ENCODE measurements at places on chromosomes 2 and 18. TPM values are rescaled to one million over a fixed set of nuclear protein-coding genes. Genes with fewer than 3 reads are reported as not detected.

GNLY gene
- total RNA-seq: not detected

C2orf74 gene
- total RNA-seq: 4.3 TPM

C2orf81 gene
- 4.6 TPM for total RNA-seq

ELOA2 gene
- not detected for total RNA-seq

XDH gene
- total RNA-seq: 0.87 TPM

TDRD15 gene
- 0.07 TPM for total RNA-seq

C2orf72 gene
- total RNA-seq: 1.3 TPM

DNA sequence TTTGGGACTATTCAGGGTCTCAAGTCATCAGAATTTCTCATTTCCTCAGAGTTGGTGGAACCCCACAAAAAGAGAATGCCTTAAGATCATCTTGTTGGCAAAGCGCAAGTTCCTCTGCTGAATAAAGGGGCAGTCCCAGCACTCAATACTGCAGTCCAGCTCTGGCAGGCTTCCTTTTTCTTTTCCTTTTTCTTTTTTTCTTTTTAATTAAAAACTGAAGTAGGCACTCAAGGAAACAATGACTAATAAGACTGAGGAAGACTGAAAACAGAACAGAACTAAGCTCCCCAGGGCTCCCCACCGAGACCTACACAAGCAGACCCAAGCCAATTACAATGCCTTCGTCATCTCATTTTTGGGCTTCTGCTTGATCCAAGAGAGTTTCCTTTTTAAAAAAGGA lies 82.0 kb downstream of the STK39 start:
- no peak for DNase-seq

DNA sequence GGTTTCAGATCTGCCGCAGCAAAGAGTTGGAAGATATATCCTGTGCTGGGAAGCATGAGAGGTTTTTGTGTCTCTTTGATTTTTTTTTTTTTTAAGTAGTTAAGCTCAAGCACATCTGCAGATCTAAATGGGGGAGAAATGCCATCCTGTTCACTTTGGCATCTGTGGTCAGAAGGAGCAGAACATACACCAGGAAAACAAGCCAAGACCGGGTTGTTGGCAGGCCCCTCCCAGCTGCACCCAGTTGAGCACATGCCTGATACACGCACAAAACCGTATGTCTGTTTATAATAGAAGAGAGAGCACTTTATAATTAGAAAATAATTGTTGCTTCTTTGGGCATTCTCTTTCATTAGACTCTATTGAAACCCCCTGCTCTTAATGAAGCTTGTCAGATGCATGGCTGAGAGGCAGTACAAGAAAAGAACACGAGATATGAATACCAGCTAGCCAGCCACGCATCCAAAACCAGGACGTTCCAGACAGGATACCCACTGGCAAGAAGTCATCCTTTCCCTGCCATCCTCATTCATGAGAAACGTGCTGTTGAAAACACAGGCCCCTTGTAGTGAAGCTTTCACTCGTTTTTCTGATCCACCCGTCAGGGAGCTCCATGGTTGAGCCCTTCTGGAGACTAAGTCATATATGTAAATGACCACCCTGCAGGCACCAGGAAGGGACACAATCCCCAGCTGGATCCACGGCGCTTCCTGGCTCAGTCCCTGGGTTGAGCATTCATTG lies 152.2 kb downstream of the ALPK2 start:
- no peak for DNase-seq

GRCh38 chr2:77538031-77538430 lies 15.9 kb upstream of the LRRTM4 start:
- no peak for DNase-seq

DNA sequence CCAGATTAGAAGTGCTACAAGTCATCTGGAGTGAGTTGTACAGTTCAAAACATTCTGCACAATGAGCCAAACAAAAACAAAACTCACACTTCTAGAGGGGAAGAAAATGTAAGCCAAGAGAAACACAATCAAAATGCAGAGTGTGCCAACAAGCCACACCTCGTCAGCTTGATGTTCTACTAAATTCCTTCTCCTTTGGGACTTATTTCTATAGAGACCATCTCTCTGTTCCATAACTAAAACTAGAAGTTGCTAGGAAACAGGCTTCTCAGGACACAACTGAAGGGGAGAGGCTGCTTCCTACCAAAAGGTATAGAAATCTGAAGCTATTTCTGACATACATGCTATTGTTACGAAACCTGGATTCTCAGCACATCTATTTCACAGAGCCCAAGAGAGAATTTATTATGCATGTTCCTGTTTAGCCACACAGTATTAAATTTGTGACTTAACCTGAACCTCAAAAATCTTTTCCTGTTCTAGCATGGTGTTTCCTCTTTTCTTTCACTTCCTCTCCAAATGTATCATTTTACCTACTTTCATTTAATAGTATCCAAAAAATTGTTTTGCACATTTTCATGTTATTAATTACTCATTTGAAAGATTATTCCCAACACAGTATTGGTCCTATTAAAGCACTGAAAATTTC lies 211.4 kb upstream of the CCDC150 start:
- DNase-seq: no peak

DNA sequence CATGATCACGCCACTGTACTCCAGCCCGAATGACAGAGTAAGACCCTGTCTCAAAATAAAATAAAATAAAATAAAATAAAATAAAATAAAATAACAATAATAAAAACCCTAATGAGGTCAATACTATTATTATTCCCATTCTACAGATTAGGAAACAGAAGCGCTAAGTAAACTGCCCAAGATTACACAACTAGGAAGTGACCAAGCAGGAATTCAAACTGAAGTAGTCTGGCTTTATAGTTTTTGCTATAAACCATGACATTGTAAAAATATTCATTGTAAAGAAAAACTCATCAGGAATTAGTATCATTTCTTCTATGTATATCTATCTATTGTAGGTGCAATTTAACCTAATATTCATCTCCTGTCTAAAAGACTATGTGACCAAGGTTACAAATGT lies 1.2 kb downstream of the PLEKHM3 start:
- DNase-seq: no peak

DNA sequence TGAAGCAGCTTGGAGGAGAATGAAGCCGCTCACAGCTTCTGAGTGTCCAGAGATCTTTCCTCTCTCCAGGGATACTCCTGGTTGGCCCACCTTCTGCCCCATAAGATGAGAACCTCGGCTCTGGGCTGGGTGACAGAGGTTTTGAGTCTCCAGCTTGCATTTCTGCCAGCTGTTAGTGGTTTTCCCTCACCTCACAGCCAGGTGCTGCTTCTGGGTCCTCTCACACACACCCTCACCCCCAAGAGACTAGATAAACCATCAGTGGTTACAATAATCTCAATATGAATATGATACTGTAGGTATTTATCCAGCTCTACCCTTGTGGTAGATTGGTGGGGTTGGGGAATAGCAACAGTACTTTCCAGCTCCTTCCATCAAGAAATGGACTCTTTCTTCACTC lies 161.7 kb upstream of the SIX3 start:
- DNase-seq: no peak

GRCh38 chr2:1704631-1705556 lies 39.4 kb downstream of the PXDN start:
- no peak for DNase-seq

DNA sequence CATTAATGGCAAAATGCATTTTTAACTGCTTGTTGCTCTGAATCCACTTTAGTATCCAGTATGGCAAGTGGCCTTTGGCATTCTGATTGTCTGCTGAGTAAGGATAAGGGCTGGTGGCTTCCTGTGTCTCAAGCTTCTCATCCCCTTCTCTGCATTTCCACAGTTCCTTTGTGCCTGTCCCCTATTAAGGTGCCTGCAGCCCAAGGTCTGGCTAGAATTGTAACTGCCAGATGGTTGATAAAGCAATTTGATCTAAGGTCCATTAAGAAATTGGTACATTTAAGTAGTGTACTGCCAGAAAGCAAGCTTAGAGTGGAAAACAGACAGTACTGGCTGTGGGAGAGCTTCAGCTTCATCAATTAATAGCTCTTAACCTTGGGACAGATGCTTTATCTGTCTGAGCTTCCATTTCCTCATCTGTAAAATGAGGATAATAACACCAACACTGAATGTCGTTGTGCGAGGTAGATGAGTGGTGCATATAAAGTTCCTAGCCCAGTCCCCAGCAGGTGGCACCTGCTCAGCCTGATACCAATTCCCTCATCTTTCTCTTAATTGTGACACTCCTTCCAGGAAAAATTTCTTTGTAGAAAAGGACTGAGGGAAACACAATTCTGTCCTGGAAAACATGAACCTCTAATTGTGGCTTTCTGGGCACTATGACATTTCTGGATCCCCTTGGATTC lies 570.6 kb upstream of the GCFC2 start:
- DNase-seq: no peak

- no peak for DNase-seq
Measured at GRCh38 chr2:217941339-217941738, 61.5 kb downstream of the TNS1 start.

DNA sequence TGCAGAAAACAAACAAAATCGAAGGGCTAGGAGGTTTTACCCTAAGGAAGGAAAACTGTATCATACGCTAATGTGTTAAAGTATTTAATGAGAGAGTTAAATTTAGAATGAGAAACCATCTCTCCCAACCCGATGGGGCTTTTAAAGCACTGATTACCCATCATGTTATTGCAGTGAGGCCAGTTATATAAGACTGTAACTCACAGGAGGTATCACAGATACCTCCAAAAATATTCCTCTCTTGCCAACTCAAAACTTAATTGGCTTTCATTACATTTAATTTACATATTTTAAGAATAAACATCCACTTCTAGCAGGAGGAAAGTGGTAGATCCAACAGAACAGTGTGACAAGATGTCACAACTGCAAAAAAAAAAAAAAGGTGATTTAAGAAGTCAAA lies 56.3 kb downstream of the RPL31 start:
- DNase-seq: no peak

- no peak for DNase-seq
Measured at GRCh38 chr2:69034845-69035244, 21.9 kb downstream of the ANTXR1 start.

GRCh38 chr2:46379213-46380037 lies 82.2 kb downstream of the EPAS1 start:
- no peak for DNase-seq

DNA sequence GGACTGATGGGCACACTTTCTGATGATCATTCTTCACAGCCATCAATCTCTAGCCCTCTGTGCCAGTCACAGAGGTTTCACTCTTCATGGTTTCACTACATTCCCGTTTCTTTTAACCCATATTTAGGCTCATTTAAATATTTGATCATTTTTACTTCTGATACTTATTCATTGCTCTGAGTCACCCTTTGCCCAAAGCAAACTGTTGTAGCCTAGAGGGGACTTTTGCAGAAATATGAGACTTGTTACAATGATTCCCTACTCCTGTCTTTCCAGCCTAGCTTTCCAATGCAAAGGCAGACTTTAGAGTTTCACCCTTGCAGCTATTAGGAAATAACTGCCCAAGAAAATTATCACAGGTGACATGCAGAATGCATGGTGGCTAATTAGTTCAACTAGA lies 444.2 kb downstream of the PTPRM start:
- DNase-seq: no peak

- peak; percentile 8 for DNase-seq
Measured at GRCh38 chr2:86833315-86833714, 28.4 kb downstream of the CD8B start.

GRCh38 chr2:157164370-157164769 lies 93.1 kb upstream of the GALNT5 start:
- DNase-seq: no peak

- DNase-seq: no peak
Measured at GRCh38 chr18:60865801-60866200, 467.4 kb upstream of the CDH20 start.

- DNase-seq: no peak
Measured at GRCh38 chr18:59094569-59094968, 45.1 kb upstream of the SEC11C start.

DNA sequence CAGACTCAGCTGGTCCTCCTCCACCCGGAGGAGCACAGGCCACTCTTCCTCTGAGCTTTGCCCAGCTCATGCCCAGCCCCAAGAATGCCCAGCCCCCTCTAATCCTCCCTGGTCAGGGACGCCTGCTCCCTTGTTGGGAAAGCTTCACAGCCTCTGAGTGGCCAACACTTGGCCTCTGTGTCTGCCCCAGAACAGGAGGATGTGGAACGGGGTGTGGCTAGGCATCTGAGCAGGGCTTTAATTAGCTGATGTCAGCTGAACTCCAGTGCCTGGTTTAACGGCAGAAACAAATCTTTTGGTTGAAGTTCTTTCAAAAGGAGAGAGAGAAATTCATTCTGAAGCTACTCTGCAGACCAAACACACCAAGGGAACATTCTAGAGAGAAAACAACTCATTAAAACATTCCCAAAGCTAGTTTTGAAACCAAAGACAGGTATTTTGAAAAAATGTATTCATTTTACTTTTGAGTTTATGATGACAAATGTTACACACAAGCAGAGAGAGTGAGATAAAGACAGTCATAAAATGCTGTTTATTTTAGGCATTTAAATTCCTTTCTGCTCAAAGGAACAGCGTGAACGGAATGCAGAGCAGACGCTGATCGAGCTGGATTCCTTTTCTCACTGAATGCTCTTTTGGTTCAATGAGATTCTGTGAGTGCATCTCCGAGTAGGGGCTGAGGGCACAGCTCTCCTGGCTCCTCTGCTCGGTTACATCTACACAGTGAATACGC lies 63.8 kb downstream of the RTP5 start:
- no peak for DNase-seq

- DNase-seq: no peak
Measured at GRCh38 chr18:58609536-58609993, 19.3 kb downstream of the ALPK2 start.

DNA sequence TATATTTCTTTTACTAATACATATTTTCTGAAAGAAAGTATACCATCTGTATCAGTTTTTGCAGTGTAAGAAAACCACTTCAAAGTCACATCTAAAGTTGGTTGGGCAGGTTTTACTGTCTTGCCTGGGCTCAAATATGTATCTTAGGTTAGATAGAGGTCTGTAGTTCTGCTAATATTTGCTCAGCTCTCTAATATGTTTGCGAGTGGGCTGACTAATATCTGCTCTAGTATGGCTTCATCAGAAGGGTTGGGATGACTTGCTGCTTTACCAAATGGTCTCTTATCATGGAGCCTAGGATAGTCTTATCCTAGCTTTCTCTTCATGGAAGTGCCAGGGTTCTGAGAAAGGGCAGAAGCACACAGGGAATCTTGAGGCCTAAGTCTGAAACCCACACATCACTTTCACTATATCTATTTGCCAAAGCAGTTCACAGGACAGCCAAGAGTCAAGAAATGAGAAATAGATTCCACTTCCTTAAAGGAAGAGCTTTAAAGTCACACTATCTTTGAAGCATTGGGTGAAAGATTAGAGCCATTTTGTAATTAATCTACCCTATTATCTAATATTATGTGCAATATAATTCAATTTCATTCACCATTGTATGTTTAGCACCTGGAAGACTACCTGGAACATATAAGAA lies 610.0 kb downstream of the KCNJ3 start:
- no peak for DNase-seq

GRCh38 chr2:43041173-43041591 lies 185.2 kb downstream of the ZFP36L2 start:
- DNase-seq: no peak

DNA sequence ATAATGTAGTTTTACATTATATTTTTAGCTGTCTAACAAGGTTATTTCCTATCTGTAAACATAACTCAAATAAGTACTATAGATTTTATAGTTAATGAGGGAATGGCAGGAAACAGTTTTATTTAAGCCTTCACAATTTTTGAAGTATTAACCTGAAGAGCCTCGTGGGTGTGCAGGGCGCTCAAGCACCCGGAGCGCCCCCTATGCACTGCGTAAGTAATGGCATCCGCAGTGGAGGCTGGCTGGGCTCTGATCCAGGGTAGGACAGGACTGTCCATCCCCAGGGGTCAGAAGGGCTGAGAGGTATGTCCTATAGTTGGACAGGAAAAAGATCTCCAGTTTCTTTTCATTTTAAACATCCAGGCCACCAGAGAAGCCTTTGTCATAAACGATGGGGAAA lies 8.2 kb upstream of the GBX2 start:
- DNase-seq: peak; percentile 81

- no peak for DNase-seq
Measured at GRCh38 chr2:143333847-143334246, 204.6 kb downstream of the ARHGAP15 start.

All from GM23338 (cell line).